Activated T-cell treated with anti-CD3 and anti-CD28 coated beads, Interleukin-2, amount 50 U/mL, for 72 hours (primary cell): ENCODE measurements at places on chromosomes 2 and 18. TPM values are rescaled to one million over a fixed set of nuclear protein-coding genes. Genes with fewer than 3 reads are reported as not detected.

The SP140 gene
- 102 TPM for total RNA-seq

The RIT2 gene
- total RNA-seq = not detected

The GPR75 gene
- total RNA-seq = 1.2 TPM

The ABHD1 gene
- total RNA-seq = 0.72 TPM

The SLC5A6 gene
- 38.8 TPM for total RNA-seq

The IL1RL1 gene
- total RNA-seq = 2.2 TPM

The SCG2 gene
- total RNA-seq = not detected

The IL37 gene
- not detected for total RNA-seq

The PMAIP1 gene
- 155 TPM for total RNA-seq

DNA sequence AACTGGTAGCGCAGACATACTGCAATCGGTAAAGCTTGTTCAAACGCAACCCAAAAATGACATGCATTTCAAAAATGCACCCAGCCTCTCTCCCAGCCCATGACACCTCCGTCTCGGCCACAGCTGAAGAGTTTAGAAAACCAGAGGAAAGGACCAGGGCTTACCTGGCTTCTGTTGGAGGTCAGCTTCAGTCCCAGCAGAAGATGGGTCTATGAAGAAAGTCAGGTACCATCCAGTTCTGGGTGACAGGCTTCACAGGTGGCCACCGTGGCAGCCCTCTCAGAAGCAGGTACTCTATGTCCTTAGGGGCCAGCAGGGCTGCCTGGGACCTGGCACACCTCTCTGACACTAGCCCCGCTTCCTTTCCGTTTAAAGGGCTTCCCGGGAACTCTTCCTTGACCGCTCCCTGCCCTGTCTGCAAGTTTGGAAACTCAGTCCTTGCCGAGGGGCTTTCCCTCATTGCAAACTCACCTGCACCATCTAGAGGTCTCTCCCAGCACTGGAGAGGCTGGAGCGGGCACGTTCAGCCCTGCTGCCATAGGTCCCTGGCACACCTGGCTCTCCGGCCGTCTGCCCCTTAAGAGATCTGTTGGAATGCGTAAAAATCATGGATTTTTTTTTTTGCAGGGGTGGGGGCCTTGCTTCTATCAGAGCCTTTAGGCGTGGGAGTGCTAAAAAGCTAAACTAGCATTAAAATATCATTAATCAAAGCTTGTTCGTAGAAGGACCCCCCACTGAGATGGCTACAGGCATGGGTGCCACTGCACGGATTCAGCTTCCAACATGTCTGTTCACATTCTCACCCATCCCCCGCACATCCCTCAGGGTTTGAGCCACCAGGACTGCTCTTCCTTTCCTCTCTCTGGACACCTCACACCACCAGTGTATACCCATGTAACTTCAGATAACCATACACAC, at the start of gene EDAR:
Gene EDAR (minus strand): TSS at position 425 of the 918 bp plus-strand sequence. CDS start 58,206 bp downstream, outside the sequence.
- DNase-seq = peak; percentile 64

- DNase-seq = no peak
Measured at GRCh38 chr2:118492335-118492734, 355.1 kb downstream of the EN1 start.

- no peak for DNase-seq
Measured at GRCh38 chr2:154855138-154855537, 156.6 kb downstream of the KCNJ3 start.

DNA sequence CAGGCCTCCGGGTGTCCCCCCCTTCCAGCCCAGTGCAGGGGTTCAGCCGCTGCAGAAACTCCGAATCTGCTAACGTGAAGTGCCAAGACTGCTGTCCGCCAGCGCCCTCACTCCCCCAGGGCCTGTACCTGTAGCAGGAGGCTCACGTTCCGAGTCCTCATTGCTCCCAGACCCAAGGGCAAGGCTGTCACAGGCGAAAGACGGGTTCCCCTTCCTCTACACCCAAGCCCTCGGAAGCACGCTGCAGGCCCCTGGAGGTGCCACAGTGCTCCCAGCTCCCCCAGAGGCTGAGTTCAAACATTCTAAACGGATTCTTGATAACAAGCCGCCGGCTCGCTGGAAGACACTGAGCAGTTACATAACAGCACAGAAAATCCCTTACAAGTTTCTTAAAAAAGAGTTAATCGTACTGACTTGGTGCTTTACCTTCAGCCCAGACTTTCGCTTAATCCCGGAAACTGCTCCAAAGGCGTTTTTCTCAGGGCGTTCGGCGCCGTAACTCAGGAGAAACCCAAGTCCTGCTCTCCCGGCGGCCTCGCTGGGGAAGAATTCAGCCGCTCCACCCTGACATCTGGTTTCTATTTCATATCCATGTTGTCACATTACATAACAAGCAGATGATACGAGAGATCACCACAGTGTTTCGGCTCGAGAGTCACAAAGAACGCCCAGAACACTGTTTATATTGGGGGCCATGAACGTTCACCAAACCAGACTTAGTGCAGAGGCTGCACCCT, 92.0 kb downstream of the HDAC4 start:
- DNase-seq = no peak

- DNase-seq = no peak
Measured at GRCh38 chr2:205435970-205436369, 246.3 kb upstream of the NRP2 start.

DNA sequence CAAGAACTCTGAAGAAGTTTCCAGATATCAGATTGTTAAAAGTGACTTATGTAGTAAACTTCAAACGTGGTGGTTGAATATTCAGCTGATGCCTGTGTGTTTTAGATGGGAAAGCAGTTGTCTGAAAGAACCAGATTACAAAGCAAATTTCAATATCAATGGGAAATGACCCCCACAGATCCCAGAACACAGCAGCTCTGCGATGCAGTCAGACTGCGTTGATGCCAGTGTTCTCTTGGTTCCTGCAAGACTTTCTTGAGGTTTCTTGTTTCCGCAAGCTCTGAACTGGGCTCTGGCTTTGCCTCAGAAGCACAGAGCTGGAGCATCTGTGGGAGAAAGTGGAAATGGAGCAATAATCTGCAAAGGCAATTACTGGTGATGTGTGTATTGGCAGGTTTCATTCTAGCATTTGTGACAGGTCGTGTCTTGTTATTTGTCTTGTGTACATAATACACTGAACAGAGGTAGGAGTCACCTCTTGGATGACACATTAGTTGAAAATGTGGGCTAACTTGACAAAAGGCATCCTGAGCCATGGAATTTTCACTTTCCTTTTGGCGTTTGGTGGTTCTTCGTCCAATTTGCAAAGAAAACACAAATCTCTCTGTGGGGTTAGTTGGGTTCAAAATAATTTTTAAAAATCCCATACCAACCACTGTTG, 10.8 kb upstream of the LYPD6B start:
- no peak for DNase-seq

- DNase-seq = no peak
Measured at GRCh38 chr2:170073288-170073687, 104.7 kb upstream of the MYO3B start.

- no peak for DNase-seq
Measured at GRCh38 chr2:163751696-163752095, 15.9 kb upstream of the FIGN start.

GRCh38 chr2:228247335-228247734, 65.8 kb upstream of the SPHKAP start:
- DNase-seq = no peak

DNA sequence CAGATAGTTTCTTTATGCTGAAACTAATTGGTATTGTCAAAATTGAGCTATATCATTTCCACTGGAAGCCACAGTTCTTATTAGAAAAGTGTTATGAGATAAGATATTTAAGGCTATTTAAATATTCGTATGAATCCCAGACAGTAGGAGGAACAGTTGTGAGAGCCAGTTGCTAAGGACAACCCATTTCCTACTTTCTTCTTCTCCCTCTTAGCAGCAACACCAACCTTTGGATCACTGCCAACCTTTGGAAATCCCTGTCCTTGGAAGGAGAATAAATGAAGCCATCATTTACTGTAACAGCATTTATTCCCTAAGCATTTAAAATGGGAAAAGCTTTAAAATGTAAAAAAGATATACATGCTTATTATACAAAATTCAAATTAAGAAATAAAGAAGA, 85.8 kb downstream of the PLCL1 start:
- DNase-seq = no peak

DNA sequence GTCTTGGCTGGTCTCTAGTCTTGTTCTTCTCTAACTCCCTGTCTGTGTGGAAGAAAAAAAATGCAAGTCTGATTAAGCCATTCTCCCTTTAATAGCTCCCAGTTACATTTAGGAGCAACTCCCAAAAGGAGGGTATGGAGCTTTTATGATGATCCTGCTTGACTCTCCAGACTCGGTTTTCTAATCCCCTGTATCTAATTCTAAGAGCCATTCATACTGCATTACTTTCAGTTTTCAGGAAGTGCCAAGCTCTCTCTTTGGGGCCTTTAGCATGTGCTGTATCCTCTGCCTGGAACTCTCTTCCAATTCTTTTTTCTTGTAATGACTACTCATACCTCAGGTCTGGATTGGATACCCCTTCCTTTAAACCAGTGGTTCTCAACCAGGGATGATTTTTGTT, 219.7 kb upstream of the SPRED2 start:
- no peak for DNase-seq

- DNase-seq = no peak
Measured at GRCh38 chr2:213175673-213176247, 24.3 kb upstream of the IKZF2 start.

- no peak for DNase-seq
Measured at GRCh38 chr2:1499033-1499795, 86.0 kb downstream of the TPO start.

DNA sequence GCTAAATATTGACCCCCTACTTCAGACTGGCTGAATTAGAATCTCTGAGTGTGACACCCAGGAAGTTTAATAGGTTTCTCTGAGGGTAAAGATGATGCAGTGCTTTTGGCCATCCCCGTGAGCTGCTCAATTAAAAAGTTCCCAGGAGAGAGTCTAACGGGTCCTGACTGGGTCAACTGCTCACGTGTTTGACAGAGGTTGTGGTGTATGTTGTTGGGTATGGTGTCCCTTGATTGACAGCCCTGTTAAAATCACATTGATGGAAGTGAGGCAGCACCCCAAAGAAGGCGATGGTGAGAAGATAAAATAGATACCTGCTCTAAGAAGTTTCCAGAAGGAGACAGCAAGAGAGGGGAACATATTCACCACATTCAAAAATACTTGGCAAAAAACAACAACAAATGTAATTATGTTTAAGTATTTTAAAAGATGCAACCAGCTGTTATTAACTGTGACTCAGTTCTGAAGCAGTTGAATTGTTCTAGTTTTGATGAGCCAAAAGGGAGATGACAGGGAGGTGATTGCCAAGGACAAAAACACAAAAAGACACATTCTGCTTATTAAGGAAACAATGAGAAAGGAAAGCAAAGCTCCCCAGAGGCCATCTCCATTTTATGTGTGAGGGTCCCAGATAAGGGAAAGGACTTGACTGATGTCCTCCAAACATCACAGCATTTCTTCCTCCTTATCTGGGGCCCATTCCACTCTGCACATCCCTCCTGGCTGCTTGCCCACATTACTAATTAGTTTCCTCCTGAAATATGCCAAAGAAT, 11.5 kb upstream of the GMCL1 start:
- DNase-seq = no peak

DNA sequence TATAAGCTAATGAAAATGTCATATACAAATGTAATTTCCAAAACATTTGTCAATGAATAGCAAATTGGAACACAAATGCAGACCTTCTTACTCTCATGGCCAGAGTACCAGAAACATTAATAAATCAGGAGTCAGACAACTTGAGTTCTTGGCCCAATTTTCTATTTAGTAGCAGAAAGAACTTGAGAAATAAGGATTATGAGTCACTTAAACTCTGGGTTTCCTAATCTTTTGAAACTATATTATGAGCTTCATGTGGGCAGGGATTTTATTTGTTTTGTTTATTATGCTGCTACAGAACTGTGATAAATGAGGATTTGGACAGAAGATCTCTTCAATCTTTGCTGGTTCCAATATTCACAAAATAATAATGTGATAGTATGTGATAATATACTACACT, 686.7 kb downstream of the NR4A2 start:
- DNase-seq = no peak
